ENCODE measurements at places on chromosomes 16 and 17. TPM values are rescaled to one million over a fixed set of nuclear protein-coding genes. Genes with fewer than 3 reads are reported as not detected.

GRCh38 chr17:56656701-56657327, 63.3 kb downstream of the NOG start:
- DNase-seq, result no peak

- no peak for DNase-seq
These were observed 426.8 kb upstream of the DYNLRB2 start for GRCh38 chr16:80113873-80114574.

DNA sequence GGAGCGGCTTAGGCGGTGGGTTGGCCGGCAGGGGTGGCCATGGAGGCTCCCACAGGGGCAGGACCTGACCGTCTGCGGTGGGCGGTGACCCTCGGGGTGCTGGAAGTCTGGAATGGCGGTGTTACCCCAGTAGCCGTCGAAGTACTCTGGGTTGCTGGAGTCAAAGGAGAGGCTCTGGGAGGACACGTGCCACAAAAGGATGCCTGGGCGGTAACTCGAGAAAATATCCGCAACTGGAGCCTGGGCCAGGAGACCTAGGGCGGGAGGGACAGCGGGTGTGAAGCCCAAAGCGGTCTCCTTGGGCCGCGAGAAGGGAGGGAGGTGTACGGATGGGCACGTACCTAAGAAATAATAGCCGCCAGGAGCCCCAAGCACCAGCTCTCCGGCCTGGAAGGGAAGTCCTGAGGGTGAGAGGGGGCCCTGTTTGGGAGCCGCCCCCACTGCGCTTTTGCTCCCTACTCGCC, 4.6 kb downstream of the ITGA2B start:
- no peak for DNase-seq

TRIM16 gene
- 26.0 TPM for total RNA-seq

GRCh38 chr16:9119795-9120194, 28.4 kb downstream of the HAPSTR1 start:
- DNase-seq, result no peak

- no peak for DNase-seq
These were observed 25.0 kb upstream of the MILR1 start for GRCh38 chr17:64423881-64424280.

GRCh38 chr16:86661706-86662105, 83.4 kb downstream of the FOXL1 start:
- no peak for DNase-seq

All from left colon (tissue), 2 donors.